ENCODE measurements at places on chromosomes 12 and 14. TPM values are rescaled to one million over a fixed set of nuclear protein-coding genes. Genes with fewer than 3 reads are reported as not detected.

SUOX gene
- total RNA-seq: 2.2 TPM

DACT1 gene
- 5.2 TPM for total RNA-seq

PLEKHG7 gene
- not detected for total RNA-seq

P2RX2 gene
- not detected for total RNA-seq

PDE6H gene
- total RNA-seq: not detected

NDUFA12 gene
- total RNA-seq: 160 TPM

CABP1 gene
- not detected for total RNA-seq

KCNJ8 gene
- total RNA-seq: not detected

TSHR gene
- not detected for total RNA-seq

CEP170B gene
- 3.3 TPM for total RNA-seq

- H3K27ac ChIP-seq: peak overlapping the region; percentile 98
- no peaks in the 10 kb centered on the region for H3K27me3 ChIP-seq
- peaks cover 22% of the 10 kb centered on the region for H3K36me3 ChIP-seq
- DNase-seq: no peak
These were observed 282.5 kb upstream of the AMIGO2 start for GRCh38 chr12:47362126-47362705.

- no peaks in the 10 kb centered on the region for H3K36me3 ChIP-seq
- H3K4me1 ChIP-seq: no peaks in the 10 kb centered on the region
- DNase-seq: no peak
- no peak overlapping the region for H3K27ac ChIP-seq
These were observed 143.4 kb downstream of the KIF26A start for GRCh38 chr14:104281768-104282301.

DNA sequence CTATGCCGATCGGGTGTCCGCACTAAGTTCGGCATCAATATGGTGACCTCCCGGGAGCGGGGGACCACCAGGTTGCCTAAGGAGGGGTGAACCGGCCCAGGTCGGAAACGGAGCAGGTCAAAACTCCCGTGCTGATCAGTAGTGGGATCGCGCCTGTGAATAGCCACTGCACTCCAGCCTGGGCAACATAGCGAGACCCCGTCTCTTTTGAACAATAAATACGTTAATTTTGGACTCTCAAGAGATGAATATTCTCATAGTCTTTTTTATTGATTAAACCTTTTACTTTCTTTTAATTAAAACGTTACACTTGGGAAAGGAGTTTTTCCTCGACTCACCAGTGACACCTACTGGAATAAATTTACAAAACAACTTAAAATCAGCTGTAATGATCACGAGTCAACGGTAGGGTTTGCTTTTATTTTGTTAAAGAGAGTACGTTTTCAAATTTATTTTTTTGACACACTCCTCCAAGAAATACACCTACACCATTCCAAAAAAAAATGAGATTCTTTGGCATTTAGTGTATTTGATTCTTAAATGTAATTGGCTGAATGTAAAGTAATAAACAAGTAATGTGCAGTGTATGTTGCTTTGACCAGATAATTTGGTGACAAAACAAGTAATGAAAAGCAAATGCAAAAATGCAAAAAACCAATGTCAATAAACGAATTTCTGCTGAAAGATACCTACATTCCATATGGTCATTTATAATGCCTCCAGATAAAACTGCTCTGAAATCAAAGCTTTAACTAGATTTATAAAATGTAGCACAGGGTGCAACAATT is 687 bp upstream of the RPS29 start:
- peaks cover 31% of the 10 kb centered on the region for H3K4me1 ChIP-seq
- peaks cover 3% of the 10 kb centered on the region for H3K27me3 ChIP-seq

GRCh38 chr12:45655186-45655585 is 74.3 kb upstream of the ARID2 start:
- no peak overlapping the region for H3K27ac ChIP-seq
- peak; percentile 70 for DNase-seq
- H3K4me1 ChIP-seq: peaks cover 2% of the 10 kb centered on the region
- H3K36me3 ChIP-seq: no peaks in the 10 kb centered on the region
- no peak overlapping the region for H3K4me3 ChIP-seq
- H3K27me3 ChIP-seq: peaks cover 2% of the 10 kb centered on the region

GRCh38 chr14:64059454-64060198 is 206.8 kb downstream of the SYNE2 start:
- H3K4me3 ChIP-seq: no peak overlapping the region
- H3K4me1 ChIP-seq: no peaks in the 10 kb centered on the region
- no peak for DNase-seq
- H3K27me3 ChIP-seq: no peaks in the 10 kb centered on the region

GRCh38 chr12:50087995-50088394 is 2.9 kb downstream of the SMARCD1 start:
- peaks cover 22% of the 10 kb centered on the region for H3K36me3 ChIP-seq
- DNase-seq: no peak
- peaks cover 40% of the 10 kb centered on the region for H3K4me1 ChIP-seq
- peak overlapping the region; percentile 37 for H3K4me3 ChIP-seq
- H3K27ac ChIP-seq: peak overlapping the region; percentile 81
- no peaks in the 10 kb centered on the region for H3K27me3 ChIP-seq

DNA sequence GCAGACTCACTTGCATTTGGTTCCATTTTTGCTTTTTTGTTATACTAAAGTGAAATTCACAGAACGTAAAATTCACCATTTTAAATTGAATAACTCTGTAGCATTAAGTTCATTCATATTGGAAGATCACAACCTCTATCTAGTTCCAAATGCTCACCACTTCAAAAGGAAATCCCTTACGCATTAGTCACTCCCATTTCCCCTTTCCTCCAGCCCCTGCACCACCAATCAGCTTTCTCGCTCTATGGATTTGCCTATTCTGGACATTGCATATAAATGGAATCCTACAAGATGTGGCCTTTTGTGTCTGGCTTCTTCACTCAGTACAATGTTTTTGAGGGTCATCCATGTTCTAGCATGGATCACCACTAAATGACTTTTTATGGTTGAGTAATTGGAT is 294.5 kb downstream of the KSR2 start:
- H3K27me3 ChIP-seq: no peaks in the 10 kb centered on the region
- no peak overlapping the region for H3K4me3 ChIP-seq
- H3K4me1 ChIP-seq: no peaks in the 10 kb centered on the region
- H3K36me3 ChIP-seq: no peaks in the 10 kb centered on the region

DNA sequence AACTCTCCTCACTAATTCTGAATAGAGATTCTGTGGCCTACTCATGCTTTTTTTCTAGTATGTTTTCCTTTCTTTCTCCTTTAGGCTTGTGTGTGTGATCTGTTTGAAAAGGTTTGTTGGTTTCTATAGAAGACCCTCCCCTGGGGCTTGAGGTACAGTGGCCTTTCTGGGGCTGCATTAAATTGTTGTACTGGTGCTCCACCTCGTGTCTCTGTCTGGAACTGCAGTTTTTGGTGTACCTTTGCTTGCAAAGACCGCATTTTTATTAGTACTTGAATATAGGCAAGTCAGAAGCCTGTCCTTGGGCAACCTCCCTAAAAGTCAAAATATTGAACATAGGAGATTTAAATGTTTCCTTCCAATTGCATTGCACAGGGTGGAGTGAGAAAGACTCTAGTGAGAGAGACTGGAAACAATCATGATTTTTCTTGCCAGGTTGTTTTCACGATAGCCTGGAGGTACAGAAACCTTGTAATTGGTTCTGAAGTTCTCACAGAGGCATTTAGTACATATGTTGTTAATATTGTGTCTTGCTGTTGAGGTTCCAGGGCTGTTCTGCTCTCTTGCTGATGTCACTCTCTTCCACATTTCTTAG is 39.0 kb downstream of the SLCO1B1 start:
- H3K27ac ChIP-seq: no peak overlapping the region
- no peak overlapping the region for H3K4me3 ChIP-seq
- H3K27me3 ChIP-seq: no peaks in the 10 kb centered on the region
- H3K4me1 ChIP-seq: no peaks in the 10 kb centered on the region

DNA sequence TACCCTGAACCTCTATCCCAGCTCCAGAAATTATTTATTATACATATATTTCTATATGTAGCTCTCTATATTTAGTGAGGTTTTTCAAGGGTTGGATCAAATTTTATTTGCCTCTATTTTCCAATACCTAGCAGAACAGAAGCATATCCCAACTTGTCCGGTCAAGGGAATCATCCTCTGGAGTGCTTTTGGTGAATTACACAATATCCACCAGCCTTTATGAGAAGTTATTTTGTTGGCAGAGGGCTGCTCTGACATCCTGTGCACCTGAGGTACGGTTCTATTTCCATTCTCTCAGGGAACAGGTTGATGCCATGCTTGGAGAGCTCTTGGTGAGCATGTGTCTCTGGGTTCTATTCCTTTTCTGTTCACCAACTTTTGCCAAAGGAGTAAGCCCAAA is 1056.4 kb downstream of the GALC start:
- H3K27me3 ChIP-seq: no peaks in the 10 kb centered on the region
- H3K4me1 ChIP-seq: no peaks in the 10 kb centered on the region
- H3K27ac ChIP-seq: no peak overlapping the region
- DNase-seq: no peak

DNA sequence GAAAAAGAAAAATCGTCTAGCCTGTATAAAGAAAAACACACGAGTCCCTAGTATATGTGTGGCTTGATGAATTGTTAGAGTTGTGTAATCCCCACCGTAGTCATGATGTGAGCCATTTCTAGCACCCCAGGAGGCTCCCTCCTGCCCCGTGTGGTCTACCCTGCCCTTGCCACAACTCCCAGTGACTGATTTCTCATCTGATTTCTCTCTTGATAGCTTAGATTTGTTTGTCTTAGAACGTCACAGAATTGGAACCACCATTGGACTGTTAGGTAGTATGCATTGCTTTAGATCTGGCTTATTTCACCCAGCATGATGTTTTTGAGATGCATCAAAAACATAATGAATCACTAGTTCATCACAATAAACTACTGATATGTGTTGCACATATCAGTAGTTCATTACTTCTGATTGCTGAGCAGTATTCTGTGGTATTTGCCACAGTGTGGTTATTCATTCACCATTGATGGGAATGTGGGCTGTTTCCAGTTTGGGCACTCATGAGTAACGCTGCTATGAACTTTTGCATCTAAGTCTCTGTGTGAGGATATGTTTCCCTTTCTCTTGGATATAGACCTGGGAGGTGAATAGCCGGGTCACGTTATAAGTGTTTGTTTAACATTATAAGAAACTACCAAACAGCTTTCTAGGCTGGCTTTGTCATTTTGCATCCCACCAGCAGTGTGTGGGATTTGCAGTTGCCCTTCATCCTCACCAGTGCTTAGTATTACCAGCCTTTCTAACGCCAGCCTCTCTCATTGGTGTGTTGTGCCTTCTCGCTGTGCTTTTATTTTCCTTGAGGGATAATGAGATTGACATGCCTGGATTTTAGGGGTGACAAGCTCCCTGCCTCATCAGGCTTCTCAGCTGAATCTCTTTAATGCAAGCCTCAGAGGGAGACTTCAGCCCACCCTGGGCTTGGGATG is 31.9 kb upstream of the NCOR2 start:
- no peaks in the 10 kb centered on the region for H3K4me1 ChIP-seq
- DNase-seq: no peak
- no peak overlapping the region for H3K27ac ChIP-seq
- no peaks in the 10 kb centered on the region for H3K36me3 ChIP-seq

GRCh38 chr12:95335948-95336347 is 118.3 kb downstream of the VEZT start:
- no peak overlapping the region for H3K27ac ChIP-seq
- H3K27me3 ChIP-seq: no peaks in the 10 kb centered on the region
- peaks cover 5% of the 10 kb centered on the region for H3K4me1 ChIP-seq
- H3K36me3 ChIP-seq: no peaks in the 10 kb centered on the region
- no peak for DNase-seq

- peaks cover 4% of the 10 kb centered on the region for H3K36me3 ChIP-seq
- DNase-seq: no peak
- no peaks in the 10 kb centered on the region for H3K4me1 ChIP-seq
- no peaks in the 10 kb centered on the region for H3K27me3 ChIP-seq
- no peak overlapping the region for H3K27ac ChIP-seq
These were observed 22.5 kb downstream of the MTA1 start for GRCh38 chr14:105442125-105442524.

DNA sequence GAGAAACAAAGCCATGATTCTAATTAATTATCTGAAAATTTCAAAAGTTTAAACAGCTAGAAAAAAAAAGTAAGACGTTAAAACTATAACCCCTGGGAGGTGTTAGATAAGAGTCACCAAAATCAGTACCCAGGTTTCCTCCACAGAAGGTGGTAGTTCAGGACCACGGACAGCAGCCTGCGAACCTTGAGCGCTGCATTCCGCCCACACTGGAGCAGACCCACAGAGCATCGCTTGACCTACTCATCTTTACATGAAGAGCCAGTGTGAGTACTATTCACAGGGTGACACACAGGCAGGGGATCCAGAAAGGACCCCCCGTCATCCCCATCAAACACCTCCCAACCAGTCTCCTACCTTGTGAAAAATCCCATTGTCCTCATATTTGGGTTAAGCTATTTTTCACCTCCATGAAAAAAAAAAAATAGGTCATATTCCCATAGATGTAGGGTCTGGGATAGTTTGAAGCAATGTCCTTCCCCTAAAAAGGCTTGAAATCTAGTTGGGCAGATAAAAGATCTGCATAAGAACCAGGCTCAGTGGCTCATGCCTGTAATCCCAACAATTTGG is 8.8 kb upstream of the CHGA start:
- DNase-seq: peak; percentile 69
- no peaks in the 10 kb centered on the region for H3K4me1 ChIP-seq
- H3K27ac ChIP-seq: no peak overlapping the region
- no peaks in the 10 kb centered on the region for H3K36me3 ChIP-seq

DNA sequence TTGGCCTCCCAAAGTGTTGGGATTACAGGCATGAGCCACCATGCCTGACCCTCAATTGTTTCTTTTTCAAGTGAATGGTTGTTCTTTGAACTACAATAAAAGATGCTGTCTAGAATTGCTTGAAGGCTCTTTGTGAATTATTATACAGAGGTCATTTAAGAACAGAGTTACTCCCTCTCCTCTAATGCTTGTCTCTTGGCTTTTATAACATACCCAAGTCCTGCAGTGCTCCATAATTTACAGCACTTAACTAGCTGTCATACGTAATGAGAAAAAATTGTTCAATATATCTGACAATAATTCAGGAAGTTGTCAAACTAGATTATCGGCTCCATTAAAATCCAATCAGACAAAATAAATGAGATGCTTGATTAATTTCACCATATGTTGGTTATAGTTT is 823.0 kb upstream of the ATXN7L3B start:
- no peak overlapping the region for H3K4me3 ChIP-seq
- DNase-seq: no peak
- no peaks in the 10 kb centered on the region for H3K4me1 ChIP-seq
- H3K36me3 ChIP-seq: no peaks in the 10 kb centered on the region

DNA sequence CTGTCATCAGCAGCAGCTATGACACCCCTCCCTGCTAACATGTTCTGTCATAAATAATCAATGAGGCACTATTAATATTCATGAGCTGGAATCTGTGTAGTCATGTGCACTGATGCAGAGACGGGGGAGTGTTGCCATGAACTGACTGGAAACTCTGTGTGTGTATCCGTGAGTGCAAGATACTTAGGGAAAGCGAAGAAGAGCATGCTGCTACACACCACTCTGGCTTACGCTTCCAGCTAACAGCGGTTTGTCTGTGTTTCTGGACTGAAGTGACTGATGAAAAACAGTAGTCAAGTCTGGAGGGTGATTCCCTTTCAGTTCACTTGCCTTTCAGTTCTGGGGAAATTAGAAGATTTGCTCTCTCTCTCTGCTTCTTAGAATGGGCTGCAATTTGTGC is 249.4 kb downstream of the PDZRN4 start:
- H3K4me1 ChIP-seq: no peaks in the 10 kb centered on the region
- no peaks in the 10 kb centered on the region for H3K27me3 ChIP-seq
- H3K4me3 ChIP-seq: no peak overlapping the region
- no peak overlapping the region for H3K27ac ChIP-seq
- no peaks in the 10 kb centered on the region for H3K36me3 ChIP-seq
- DNase-seq: no peak

- no peak overlapping the region for H3K27ac ChIP-seq
- peaks cover 8% of the 10 kb centered on the region for H3K27me3 ChIP-seq
- no peaks in the 10 kb centered on the region for H3K4me1 ChIP-seq
These were observed 268.4 kb upstream of the FKBP4 start for GRCh38 chr12:2526371-2526770.

All from activated naive CD4-positive, alpha-beta T cell treated with anti-CD3 and anti-CD28 coated beads for 36 hours (primary cell).